Adrenal gland (tissue), 19 donors: ENCODE measurements at places on chromosomes 13 and 19. TPM values are rescaled to one million over a fixed set of nuclear protein-coding genes. Genes with fewer than 3 reads are reported as not detected.
A peak's percentile ranks its signal among the peaks of the same experiment; 100 is the strongest.

Gene TNFRSF19
- total RNA-seq, result 3.9 TPM

Gene RFPL4A
- not detected for total RNA-seq

DNA sequence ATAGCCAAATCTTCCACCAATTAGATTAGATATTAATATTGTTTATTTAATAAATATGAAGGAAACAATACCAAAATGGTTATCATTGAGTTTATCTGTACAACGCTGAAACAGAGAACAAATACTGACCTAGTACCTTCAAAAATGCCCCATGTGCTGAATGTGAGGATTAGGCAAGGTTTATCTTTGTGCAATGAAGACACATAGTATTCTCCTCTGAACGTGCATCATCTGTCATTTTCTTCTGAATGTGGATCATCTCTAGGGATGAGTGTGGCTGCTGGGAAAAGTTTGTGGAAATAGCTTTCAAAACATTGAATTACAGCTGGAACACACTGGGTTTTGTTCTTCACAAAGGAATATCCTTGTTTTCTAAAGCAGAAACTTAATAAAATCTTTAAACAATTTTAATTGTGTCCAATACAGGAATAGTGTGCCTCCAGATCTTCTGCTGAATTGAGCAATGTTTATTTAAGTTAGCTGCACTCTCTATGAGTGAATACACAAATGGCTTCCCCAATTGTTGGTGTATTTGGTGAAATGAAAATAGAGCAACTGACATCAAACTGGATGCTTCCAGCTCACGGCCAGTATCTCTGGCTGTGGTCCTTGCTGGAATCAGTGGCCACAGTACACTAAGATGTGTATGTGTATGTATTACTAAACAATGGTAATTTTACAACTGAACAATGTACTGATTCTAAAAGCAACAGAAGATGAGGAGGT, 6.7 kb downstream of the COL4A1 start:
- peaks cover 11% of the 10 kb centered on the region for H3K4me1 ChIP-seq
- no peak overlapping the region for H3K27ac ChIP-seq
- H3K4me3 ChIP-seq, result no peak overlapping the region
- peak; percentile 14 for DNase-seq
- no peaks in the 10 kb centered on the region for H3K36me3 ChIP-seq
- H3K27me3 ChIP-seq, result no peaks in the 10 kb centered on the region

- H3K27me3 ChIP-seq, result no peaks in the 10 kb centered on the region
- H3K36me3 ChIP-seq, result no peaks in the 10 kb centered on the region
- peak overlapping the region; percentile 86 for H3K27ac ChIP-seq
Observed at GRCh38 chr19:7533281-7533885, 2.1 kb upstream of the PNPLA6 start.

DNA sequence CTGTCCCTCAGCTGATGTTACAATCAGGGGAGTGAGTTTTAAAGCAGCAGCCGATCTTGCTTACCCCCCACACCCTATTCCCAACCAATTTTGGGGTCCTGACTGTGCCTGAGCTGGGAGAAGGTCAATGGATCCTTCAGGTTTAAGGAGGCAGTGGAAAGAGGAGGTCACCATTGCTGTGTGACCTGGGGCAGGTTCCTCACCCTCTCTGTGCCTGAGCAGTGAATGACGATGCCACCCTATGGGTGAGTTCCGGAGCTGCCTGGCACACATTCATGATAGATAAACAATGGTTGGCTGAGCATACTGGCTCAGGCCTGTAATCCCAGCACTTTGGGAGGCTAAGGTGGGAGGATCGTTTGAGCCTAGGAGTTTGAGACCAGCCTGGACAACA, 20.3 kb upstream of the JUND start:
- H3K36me3 ChIP-seq, result no peaks in the 10 kb centered on the region
- no peaks in the 10 kb centered on the region for H3K27me3 ChIP-seq
- no peak overlapping the region for H3K4me3 ChIP-seq
- DNase-seq, result no peak
- H3K4me1 ChIP-seq, result peaks cover 42% of the 10 kb centered on the region
- H3K27ac ChIP-seq, result peak overlapping the region; percentile 18

DNA sequence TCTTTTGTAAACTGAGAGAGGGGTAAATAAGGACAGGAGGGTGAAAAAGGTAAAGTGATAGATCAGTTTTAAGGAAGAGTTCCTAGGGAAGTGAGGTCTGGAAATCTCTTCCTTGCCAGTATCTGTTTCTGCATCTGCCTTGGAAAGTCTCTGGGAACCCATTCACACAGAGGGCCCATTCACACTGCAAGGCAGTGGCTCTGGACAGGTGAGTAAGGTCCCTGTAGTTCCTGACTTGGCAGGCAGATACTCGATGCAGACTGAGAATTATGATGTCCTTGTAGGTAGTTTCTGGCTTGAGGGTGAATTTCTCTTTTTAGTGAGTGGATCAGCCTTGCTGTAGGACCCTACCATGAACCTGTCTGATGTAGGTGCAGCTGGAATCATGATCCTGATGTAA, 293.3 kb downstream of the NALCN start:
- no peak overlapping the region for H3K27ac ChIP-seq
- no peaks in the 10 kb centered on the region for H3K36me3 ChIP-seq
- no peaks in the 10 kb centered on the region for H3K27me3 ChIP-seq
- no peak for DNase-seq

- H3K27ac ChIP-seq, result no peak overlapping the region
- H3K4me1 ChIP-seq, result no peaks in the 10 kb centered on the region
- no peaks in the 10 kb centered on the region for H3K27me3 ChIP-seq
- H3K4me3 ChIP-seq, result no peak overlapping the region
- H3K36me3 ChIP-seq, result no peaks in the 10 kb centered on the region
Observed at GRCh38 chr13:23445794-23446193, 12.3 kb upstream of the SACS start.

- no peak overlapping the region for H3K4me3 ChIP-seq
- H3K36me3 ChIP-seq, result no peaks in the 10 kb centered on the region
- H3K4me1 ChIP-seq, result peaks cover 4% of the 10 kb centered on the region
- peak overlapping the region; percentile 72 for H3K27ac ChIP-seq
Observed at GRCh38 chr19:3047496-3048189, 14.7 kb downstream of the TLE5 start.

DNA sequence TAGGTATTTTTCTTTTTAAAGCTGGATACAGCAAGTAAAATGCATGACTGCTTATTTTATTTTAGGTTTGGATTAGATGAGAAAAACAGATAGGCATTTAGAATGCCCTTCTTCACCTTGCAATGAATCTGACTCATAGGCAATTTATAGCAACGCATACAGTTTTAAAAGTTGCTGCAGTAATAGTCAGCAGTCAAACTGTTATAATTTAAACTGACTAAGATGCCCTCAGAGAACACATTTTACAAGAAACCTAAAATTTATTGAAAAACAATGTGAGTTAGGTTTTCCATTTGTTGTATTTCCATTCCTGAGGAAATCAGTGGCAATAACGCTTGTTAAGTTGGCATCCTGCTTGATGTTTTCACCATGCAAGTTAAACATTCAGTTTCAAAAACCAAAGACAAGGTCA, 1128.2 kb upstream of the PCDH9 start:
- DNase-seq, result no peak
- H3K4me1 ChIP-seq, result no peaks in the 10 kb centered on the region
- H3K27me3 ChIP-seq, result no peaks in the 10 kb centered on the region

GRCh38 chr13:44843403-44843802, 145.9 kb downstream of the NUFIP1 start:
- no peak overlapping the region for H3K27ac ChIP-seq
- no peak overlapping the region for H3K4me3 ChIP-seq
- H3K36me3 ChIP-seq, result no peaks in the 10 kb centered on the region
- no peaks in the 10 kb centered on the region for H3K4me1 ChIP-seq
- DNase-seq, result no peak

DNA sequence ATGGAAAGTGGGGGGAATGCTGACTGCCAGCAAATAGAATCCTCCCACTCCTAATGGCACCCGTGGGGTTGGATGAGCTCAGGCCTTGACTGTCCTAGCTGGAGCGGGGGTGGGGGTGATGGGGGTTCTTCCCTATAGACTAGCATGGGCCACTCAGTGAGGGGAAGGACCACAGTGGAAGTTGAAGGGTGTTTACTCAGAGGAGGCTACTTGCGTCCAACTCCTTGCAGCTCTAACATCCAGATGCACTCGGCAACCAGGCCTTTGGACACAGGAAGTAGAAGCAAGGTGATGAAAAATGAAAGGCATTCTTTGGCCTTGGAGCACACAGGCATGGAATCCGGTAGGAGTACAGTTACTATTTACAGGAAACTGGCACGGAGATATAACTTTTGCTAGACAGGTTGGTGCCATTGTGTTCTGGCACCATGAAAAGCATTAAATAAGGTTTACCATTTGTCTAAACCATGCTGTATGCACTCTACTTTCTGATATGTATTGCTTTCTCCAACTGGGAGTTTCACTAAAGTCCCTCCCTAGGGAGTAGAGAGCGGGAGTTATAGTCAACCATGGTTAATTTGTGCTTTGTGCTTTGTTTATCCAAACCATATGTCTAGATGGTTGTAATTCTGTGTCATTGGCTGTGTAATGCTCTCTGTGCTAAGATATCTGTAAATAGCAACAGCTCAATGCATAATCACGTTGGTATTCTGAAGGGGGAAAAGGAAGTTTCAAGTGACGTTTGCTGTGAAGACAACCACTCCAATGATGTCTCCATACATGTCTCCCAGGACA, 125.3 kb downstream of the TSHZ3 start:
- no peak for DNase-seq
- no peak overlapping the region for H3K4me3 ChIP-seq
- no peak overlapping the region for H3K27ac ChIP-seq
- H3K36me3 ChIP-seq, result no peaks in the 10 kb centered on the region
- no peaks in the 10 kb centered on the region for H3K4me1 ChIP-seq

- no peak overlapping the region for H3K27ac ChIP-seq
- H3K27me3 ChIP-seq, result no peaks in the 10 kb centered on the region
- DNase-seq, result no peak
- H3K4me3 ChIP-seq, result no peak overlapping the region
Observed at GRCh38 chr13:75324413-75324940, 157.5 kb downstream of the TBC1D4 start.

DNA sequence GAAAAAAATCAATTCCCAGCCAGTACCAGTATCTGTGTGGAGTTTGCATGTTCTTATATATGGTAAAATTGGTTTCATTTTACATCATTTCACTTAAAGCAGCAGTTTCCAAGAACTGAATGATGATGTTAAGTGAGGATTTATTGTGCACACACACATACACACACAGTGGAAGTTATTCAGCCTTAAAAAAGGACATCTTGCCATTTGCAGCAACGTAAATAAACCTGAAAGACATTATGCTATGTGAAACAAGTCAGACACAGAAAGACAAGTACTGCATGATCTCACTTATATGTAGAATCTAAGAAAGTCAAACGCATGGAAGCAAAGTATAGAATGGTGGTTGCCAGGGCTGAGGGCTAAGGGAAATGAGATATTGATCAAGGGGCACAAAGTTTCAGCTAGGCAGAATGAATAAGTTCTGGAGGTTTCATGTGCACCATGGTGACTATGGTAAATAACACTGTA, 5.3 kb downstream of the SIGLECL1 start:
- H3K27ac ChIP-seq, result no peak overlapping the region
- no peaks in the 10 kb centered on the region for H3K4me1 ChIP-seq
- H3K4me3 ChIP-seq, result no peak overlapping the region
- no peaks in the 10 kb centered on the region for H3K27me3 ChIP-seq

- no peak for DNase-seq
- no peaks in the 10 kb centered on the region for H3K4me1 ChIP-seq
- no peaks in the 10 kb centered on the region for H3K36me3 ChIP-seq
- no peak overlapping the region for H3K4me3 ChIP-seq
- no peak overlapping the region for H3K27ac ChIP-seq
- H3K27me3 ChIP-seq, result no peaks in the 10 kb centered on the region
Observed at GRCh38 chr19:772730-773436, 22.0 kb downstream of the MISP start.

DNA sequence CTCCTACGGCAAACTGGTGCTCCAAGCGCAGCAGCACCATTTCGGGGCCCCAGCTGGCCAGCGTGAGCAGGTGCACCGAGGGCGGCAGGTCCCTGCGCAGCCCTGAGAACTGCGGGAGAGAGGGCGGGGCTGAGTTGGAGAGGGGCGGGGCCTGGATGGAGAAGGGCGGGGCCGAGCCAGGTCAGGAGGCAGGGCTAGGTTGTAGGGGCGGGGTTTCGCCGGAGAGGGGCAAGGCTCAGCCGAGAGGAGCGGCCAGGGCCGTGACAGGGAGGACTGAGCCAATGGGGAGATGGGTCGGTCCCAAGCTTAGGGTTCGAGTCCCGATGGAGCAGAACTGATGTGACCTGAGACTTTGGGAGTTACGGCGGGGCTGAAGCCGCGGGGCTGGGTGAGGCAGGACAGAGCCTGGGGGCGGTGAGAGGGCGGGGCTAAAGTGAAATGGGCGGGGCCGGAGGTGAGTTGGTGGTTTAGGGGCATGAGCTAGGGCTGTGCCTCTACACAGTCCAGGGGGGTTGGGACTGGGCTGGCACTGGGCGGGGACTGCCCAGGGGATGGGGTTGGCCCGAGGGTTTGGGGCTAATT, 19.0 kb downstream of the MAN2B1 start:
- H3K27me3 ChIP-seq, result no peaks in the 10 kb centered on the region
- no peak overlapping the region for H3K27ac ChIP-seq
- H3K4me1 ChIP-seq, result peaks cover 13% of the 10 kb centered on the region
- DNase-seq, result peak; percentile 81

- DNase-seq, result no peak
- H3K4me3 ChIP-seq, result no peak overlapping the region
- peaks cover 8% of the 10 kb centered on the region for H3K4me1 ChIP-seq
- H3K27me3 ChIP-seq, result no peaks in the 10 kb centered on the region
Observed at GRCh38 chr19:42189133-42189532, 28.3 kb downstream of the DEDD2 start.
